Fibroblast of skin of scalp (primary cell): ENCODE measurements at places on chromosomes 4 and X.

GRCh38 chr4:185127021-185127925 lies 15.8 kb upstream of the SLC25A4 start:
- no peak for DNase-seq

DNA sequence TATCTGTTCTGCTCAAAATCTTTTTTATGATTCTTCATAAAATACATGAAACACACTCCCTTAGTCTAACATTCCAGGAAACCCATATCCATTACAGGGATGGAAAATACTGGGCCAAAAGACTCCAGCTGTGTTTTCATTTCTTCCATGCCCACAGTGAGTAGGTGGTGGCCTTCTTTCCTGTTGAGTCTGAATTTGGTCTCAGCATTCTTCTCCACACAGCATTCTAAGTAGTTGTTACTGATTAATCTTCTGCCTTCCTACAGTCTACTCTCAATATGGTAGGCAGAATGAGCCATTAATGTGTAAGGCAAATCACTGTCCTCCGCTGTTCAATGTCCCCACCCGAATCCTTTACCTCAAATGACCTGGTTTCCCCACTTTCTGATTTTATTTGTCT lies 370.6 kb upstream of the RPS6KA3 start:
- peak; percentile 40 for DNase-seq

DNA sequence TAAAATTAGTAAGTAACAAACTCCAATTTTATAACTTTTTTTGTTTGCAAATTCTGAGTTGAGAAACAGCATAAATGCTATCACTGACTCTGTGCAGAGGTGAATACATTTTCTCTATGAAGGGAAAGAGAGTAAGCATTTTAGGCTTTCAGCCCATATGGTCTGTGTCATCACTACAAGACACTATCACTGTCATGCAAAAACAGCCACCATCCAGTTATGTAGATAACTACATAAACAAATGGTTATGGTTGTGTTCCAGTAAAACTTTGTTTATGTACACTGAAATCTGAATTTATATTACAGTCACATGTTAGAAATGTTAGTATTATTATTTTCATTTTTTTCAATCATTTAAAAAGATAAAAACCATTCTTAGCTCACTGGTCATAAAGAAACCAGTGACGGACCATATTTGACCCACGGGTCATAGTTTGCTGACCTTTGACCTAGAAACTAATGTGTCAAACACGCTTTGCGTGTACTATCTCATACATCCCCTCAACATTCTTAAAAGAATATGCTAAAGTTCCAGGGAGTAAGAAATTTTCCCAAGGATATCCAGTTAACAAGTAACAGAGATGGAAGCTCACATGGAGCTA lies 29.1 kb downstream of the RASGEF1B start:
- DNase-seq: no peak

DNA sequence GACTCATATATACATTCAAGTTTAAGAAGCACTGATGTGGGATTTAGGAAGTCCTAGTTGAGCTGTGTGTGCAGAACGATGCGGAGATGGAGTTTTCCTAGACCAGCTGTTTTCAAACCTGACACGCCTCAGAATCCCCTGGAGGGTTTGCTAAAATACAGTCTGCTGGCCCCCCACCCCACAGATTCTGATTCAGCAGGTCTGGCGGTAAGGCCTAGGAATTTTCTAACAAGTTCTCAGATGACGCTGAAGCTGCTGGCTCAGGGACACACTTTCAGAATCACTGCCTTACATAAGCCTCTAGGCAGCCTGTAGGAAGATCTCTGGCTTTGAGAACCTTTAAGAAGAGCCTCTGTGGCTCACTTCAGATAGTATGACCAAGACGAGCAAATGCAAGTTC lies 73.1 kb downstream of the PHEX start:
- DNase-seq: peak; percentile 87

- DNase-seq: no peak
These were observed 143.4 kb downstream of the TRIML1 start for GRCh38 chr4:188282471-188283232.

DNA sequence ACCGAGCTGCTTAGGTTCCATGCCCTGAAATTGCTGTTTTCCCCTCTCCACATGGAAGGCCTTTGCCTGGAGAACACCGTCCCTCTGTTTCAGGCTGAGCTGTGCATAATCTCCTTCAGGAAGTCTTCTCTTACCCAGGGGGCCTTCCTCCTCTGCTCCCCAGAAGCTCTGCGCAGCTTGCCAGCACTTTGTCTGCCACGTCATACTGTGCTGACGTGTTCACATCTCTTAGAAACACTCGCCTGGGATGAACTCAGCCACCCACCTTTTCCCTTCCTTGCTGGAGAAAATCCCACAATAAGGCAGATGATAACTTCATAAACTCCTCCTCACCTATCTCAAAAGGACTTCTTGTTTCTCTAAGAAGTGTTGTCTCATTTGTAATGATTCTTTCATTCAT lies 110.7 kb downstream of the ARHGAP10 start:
- DNase-seq: peak; percentile 57

DNA sequence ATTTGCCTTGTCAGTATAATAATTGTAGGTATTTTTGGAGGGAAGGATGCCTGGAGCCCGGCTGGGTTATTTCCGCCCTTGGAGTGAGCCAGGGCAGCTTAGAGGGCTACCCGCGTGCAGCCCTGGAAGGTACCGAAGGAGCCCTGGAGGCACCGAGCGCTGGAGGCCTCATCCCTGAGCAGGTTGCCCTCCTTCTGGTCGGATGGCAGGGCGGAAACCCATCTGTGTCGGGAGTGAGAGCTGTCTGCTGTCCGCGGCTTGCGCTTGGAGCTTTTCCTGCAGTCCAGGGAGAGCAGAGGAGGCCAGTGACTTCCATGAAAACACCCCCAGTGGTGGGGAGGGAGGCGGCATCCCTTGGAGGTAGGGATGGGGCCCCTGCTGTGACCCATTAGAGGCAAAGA lies 122.1 kb downstream of the TBL1X start:
- DNase-seq: no peak

DNA sequence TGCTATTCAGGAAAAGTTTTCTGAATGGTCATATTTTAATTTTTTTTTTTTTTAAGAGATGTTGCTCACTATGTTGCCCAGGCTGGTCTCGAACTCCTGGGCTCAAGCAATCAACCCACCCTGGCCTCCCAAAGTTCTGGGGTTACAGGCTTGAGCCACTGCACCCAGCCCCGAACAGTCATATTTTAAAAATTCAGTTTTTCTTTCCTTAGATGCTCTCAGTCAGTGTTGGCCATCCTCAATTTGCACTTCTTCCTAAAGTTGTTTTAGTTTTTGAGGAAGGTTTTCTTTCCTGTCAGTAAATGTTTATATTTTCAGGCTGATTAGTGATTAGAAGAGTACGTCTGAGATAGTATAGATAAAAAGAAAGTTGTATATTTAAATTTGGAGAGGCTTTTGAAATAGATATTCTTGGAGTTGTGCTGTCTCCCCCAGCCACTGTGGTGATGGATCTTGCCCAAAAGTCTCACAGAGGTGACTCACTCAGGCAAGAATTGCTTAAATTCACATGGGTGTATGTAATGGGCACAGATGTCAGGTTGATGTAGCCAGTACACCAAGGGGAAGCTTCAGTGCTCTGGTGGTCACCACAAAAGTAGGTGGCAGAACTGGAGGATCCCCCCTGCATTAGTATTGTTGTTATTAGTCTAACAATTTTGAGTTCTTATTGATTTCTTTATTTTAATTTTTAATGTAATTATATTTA lies 72.2 kb upstream of the ELOVL6 start:
- DNase-seq: peak; percentile 82

DNA sequence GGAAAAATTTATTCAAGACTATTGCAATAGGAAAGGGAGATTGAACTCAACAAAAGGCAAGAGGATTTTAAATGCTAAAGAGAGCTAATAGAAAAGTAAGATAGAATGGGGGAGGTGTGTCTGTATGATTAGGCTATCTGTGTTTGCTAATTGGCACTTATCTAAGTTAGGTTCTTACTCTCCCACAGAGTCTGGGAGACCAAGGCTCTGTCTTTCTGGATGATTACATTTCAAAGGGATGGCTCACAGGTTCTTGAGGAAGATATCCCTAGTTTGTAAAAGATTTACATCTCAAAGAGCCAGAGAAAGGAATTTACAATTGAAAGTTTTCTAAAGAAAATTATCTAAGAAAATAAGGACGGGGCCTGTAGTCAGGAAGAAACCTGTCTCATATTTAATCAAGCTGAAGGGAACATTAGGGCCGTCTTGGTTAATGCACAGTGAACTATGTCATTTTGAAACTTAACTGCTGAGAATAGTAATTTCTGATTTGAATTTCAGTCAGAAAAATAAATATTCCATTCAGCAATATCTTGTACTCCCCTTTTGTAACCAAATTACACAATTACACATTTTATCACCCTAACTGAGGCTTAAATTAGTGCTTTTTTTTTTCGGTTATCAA lies 75.8 kb downstream of the MAGEB10 start:
- no peak for DNase-seq

- no peak for DNase-seq
These were observed 120.9 kb downstream of the ARHGEF9 start for GRCh38 chrX:63664083-63664482.

- DNase-seq: no peak
These were observed 53.5 kb upstream of the PRSS48 start for GRCh38 chr4:151223465-151223864.

DNA sequence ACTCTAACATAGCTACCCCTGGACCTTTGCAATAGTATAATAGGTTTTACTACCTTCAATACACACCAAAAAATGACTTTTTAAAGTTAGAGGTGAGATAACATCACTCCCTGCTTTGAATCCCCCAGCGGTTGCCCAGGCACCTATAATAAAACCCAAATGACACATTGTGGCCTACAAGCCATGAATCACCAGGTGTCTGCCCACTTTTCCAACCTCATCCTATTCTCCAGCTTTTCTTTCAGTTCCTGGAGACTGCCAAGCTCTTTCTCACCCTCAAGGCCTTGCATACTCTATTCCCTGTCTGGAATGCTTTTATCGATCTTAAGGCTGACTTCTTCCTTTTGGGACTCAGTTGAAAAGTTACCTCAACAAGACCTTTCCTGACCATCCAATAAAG lies 16.4 kb upstream of the PRSS48 start:
- DNase-seq: no peak

- peak; percentile 35 for DNase-seq
These were observed 74.3 kb upstream of the IQCM start for GRCh38 chr4:149889991-149890390.

DNA sequence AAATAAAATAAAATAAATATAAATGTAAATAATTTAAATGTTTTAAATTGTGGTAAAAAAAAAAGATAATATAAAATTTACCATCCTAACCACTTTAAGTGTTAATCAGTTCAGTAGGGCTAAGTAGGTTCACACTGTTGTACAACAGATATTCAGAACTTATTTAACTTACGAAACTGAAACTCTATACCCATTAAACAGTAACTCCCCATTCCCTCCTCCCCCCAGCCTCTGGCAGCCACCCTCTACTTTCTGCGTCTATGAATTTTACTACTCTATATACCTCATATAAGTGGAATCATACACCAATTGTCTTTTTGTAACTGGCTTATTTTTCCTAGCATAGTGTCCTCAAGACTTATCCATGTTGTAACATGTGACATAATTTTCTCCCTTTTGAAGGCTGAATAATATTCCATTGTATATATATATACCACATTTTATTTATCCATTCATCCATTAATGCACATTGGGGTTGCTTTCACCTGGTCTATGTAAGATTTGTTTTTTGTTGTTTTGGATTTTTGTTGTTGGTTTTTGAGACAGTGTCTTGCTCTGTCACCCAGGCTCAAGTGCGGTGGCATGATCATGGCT lies 32.5 kb upstream of the ELF2 start:
- no peak for DNase-seq

DNA sequence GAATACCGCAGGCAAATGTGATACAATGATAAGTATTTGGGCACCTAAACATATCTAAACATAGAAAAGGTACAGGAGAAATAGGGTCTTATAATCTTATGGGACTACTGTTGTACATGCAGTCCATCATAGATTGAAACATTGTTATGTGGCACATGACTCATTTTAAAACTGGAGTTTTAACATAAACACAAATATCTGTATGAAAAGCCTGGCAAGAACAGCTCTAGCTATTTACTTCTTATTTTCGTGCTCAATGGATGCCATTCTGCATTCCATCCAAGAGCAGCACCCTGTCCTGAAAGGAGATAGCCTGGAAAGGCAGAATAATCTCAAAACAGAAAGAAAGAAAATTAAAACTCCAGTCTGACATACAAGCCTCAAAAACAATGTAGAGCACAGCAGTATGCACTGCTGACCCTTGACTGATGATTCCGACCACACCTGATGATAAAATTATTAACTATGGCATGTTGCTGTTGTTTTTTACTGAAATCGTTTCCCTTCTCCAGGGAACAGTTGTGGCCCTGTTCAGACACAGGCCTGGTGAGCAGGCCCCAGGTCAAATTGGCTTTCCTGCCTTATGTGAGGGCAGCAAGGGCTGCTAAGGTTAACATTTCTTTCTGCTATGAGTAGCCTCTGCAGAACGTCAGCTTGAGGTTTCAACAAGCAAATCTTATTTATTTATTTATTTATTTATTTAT lies 152.7 kb downstream of the APBB2 start:
- DNase-seq: peak; percentile 36

DNA sequence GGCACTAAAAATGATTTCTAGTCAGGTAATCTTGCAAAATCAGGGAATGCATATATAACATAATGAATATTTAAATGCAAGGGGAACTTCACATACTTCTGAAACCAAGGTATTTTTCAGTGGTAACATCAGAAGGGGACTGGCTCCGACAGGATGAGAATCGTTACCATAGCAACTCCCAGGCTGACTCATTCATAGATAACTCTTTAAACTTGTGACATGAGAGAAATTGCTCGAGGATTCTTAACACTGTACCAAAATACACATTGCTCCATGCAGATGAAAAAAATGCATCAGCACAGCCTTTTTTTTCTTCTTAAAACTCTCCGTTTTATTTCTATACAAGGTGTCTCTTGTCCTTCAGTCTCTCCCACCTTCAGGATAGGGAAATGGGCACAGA lies 114.3 kb downstream of the GABRB1 start:
- DNase-seq: peak; percentile 63

DNA sequence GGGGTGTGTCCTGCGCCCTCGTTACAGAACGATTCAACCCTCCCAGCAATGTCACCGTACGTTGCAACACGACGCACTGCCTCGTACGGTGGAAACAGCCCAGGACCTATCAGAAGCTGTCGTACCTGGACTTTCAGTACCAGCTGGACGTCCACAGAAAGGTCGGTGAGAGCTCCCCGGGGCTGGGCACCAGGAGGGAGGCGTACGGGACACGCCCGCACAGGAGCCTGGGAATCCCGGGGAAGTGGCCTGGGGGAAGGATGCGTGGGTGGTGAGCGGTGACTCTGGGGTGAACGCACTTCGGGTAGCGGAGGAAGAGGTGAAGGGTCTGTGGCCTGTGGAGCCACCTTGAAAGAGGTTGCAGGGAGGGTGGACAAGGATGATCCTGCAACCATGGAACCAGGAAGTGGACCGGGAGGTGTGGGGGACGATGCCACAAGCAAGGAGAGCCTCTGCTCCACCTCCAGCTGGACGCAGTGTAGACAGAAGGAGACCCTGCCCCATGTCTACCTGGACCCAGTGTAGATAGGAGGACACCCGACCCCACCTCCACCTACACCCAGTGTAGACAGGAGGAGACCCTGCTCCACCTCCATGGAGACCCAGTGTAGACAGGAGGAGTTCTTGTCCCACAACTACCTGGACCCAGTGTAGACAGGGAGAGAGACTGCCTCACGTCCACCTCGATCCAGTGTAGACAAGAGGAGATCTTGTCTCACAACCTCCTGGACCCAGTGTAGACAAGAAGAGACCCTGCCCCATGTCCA lies 25.9 kb downstream of the CSF2RA start:
- no peak for DNase-seq
